ENCODE measurements at places on chromosomes 3 and 15.

DNA sequence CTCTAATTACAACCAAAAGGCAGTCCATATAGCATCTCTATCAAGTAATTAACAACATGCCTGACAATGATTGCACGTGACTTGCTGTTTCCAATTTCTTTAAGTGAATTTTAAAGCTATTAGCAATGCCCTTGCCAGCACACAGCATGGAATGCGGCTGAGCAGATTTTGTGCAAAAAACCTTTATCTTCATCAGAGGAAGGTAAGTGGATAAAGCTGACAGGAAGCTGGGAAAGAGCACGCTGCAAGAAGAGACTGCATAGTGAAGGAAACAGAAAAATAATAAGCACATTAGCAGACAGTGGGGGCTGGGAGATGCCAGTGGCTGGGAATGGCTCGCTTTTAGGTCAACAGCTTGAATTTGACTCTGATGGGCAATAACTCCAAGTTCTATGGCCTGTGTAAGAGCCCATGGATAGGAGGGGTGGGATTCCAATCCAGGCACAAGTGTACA is 138.8 kb downstream of the PDZRN3 start:
- DNase-seq = no peak

- DNase-seq = no peak
Observed at GRCh38 chr15:63448266-63448665, 56.1 kb upstream of the USP3 start.

DNA sequence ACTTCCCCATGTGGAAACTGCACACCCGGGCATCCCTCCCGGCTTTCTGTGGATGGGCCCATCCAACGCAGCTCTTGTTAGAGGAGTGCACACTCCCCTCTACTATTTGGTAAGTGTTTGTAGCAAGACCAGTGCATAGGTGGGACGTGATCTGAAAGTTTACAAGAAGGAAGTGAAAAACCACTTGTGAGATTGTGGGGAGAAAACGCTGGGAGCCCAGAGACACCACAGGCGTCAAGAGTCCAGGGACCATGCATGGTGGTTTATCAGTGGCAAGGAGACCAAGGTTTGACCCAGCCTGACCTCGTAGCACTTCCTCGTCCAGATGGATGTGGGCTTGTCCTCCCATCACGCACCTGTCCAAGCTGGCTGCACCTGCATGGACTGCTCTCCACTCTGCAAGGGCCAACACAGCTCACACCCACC is 51.6 kb downstream of the ATP10A start:
- DNase-seq = no peak

GRCh38 chr3:197335428-197336132 is 37.2 kb upstream of the DLG1 start:
- no peak for DNase-seq

- DNase-seq = no peak
Observed at GRCh38 chr3:172094621-172095557, 55.5 kb downstream of the FNDC3B start.

GRCh38 chr15:36218322-36218721 is 361.1 kb upstream of the CDIN1 start:
- DNase-seq = peak; percentile 26

DNA sequence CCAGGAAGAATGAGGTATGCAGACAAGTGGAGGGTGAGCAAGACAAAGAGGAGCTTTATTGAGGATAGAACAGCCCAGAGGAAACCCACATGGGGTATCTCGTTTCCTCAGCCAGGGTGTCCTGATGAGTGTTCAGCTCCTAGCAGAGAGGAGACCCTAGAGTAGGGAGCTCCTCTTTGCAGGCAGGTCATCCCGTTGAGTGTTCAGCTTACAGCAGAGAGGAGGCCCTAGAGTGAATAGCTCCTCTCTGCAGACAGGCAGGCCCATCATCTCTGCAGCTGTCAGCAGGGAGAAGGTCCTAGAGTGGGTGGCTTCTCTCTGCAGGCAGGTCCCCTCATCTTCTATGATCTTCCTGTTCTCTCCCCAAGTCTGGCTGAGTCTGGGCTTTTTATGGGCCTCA is 90.6 kb upstream of the TNFSF10 start:
- DNase-seq = no peak

- DNase-seq = no peak
Observed at GRCh38 chr3:170417090-170417489, 1.6 kb upstream of the CLDN11 start.
